ENCODE measurements at places on chromosomes 6 and 20. TPM values are rescaled to one million over a fixed set of nuclear protein-coding genes. Genes with fewer than 3 reads are reported as not detected.

The IYD gene
- total RNA-seq, result not detected

The SLC22A1 gene
- total RNA-seq, result 4.0 TPM

The CRYBG1 gene
- 15.4 TPM for total RNA-seq

The SIGLEC1 gene
- total RNA-seq, result not detected

The TSBP1 gene
- total RNA-seq, result not detected

The CST5 gene
- total RNA-seq, result not detected

The SIRPB1 gene
- 4.5 TPM for total RNA-seq

The ZFP64 gene
- 10.6 TPM for total RNA-seq

The CCDC170 gene
- 0.02 TPM for total RNA-seq

The DEFB124 gene
- not detected for total RNA-seq

The PRPF6 gene
- total RNA-seq, result 85.6 TPM

The PDE10A gene
- not detected for total RNA-seq

The AKAP7 gene
- 6.1 TPM for total RNA-seq

The PCIF1 gene
- total RNA-seq, result 42.8 TPM

The MEP1A gene
- total RNA-seq, result not detected

The KIFC1 gene
- 76.9 TPM for total RNA-seq

The TBX18 gene
- not detected for total RNA-seq

All from T-helper 1 cell treated with Interleukin-12 subunit alpha and Interleukin-12 subunit beta and Interleukin-4 antibody, amounts not matched to agents 30 ng/mL and 1 ng/mL, for 36 hours (primary cell).